Activated CD4-positive, alpha-beta T cell treated with anti-CD3 and anti-CD28 coated beads, Interleukin-2, amount 10 ng/mL, durations not matched to agents 7 days and 5 days (primary cell): ENCODE measurements at places on chromosomes 2 and 18.

- DNase-seq: peak; percentile 79
These were observed 336.2 kb downstream of the ZEB2 start for GRCh38 chr2:144183727-144184126.

DNA sequence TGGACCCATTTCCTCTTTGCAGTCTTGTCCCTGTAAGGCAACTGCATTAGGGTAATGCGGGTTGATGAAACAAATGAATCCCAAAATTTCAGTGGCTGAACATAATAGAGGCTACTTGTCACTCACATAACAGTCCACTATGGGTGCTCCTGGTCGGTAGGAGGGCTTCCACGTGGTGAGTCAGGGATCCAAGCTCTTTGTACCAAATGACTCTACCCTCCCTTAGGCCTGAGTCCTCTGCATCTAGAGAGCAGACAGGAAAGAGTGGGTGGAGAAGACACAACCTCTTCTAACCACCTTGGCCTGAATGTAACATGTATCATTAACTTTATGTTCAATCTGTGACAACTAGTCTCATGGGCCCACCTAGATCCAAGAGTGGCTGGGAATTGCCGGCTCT, 86.2 kb upstream of the HAAO start:
- DNase-seq: no peak

DNA sequence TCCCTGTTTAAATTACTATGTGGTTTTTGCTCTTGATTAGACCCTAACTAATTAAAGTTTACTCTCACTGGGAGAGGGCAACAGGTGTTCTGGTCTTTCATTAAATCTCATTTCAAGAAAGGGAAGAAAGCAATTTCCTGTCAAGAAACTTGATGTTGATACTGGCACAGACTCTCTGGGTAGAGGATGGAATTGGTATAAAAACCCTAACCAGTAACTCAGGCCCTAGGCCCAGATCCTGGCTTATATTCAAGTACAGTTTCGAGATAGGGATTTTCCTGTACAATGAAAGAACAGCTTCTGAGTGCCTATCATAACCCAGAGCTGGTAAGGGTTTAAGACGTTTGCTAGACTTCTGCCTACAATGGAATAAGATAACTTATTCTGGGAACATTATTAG, 61.6 kb upstream of the ACYP2 start:
- no peak for DNase-seq

- DNase-seq: no peak
These were observed 436.8 kb downstream of the TGIF1 start for GRCh38 chr18:3886575-3887322.

DNA sequence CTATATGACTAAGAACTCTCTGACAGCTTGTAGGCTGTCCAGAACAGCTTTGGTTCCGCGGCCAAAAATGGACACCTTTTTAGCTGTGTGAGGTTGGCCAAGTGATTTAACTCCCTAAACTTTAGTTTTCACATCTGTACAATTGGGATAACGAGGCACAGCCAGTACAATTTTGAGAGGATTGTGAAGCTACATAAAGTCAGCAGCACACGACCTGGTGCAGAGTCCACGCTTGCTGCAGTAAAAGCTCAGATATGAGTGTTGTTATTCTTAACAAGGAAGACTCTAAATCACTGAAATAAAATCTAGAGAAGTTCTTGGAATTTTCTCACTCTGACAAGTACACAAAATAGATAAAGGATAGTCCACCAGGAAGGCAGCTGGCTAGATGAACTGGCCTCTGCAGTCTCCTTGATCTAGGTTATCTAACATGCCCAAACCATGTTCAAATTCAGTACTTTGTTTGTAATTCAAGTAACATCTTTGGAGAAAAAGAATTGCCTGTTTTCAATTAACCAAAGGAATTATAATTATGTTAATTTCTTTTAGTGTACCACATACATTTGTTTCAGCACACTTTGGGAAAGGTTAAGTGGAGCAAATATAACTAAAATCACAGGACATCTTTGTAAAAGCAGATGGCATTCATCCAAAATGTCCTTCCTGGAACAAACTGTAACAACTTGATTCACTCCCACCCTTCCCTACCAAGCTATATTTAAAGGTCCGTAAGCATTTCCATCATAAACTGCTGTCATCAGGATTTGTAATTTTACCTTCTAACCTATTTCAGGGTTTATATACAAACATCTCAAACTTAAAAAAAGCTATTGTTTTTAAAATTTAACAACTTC, 201.7 kb upstream of the STK17B start:
- DNase-seq: no peak

GRCh38 chr2:49940626-49941025, 786.3 kb upstream of the FSHR start:
- DNase-seq: no peak

DNA sequence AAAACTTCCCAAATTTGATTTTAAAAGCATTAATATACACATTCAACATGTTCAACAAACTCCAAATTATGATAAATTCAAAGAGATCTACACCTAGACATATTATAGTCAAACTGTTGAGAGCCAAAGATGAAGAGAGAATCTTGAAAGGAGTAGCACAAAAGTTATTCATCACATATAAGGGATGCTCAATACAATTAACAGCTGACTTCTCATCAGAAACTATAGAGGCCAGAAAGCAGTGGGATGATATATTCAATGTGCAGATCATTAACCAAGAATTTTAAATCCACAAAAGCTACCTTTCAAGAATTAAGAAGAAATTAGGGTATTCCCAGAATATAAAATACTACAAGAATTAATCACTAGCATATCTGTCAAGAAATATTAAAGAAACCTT, 75.4 kb downstream of the LOXHD1 start:
- DNase-seq: no peak

- no peak for DNase-seq
These were observed 865 bp downstream of the GALR1 start for GRCh38 chr18:77250501-77250925.

DNA sequence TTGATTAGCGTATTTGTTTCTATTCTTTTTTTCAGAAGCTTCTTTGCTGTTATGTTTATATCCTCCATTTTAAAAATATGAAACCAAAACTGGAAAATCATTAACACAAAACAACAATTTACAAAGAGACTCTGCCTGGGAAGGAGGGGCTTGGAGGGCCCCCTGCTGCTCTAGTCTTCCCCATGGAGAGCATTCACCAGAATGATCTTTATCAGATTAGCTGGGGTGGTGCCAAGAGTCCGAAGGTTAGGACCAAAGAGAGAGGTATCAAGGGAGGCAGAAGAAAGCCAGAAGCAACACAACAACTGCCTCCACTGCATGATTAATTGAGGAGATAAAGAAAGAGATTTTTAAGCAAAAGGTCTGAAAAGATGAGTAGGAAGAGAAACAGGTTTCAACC, 218.6 kb downstream of the IRS1 start:
- no peak for DNase-seq
